Epithelial cell of proximal tubule (primary cell): ENCODE measurements at places on chromosomes 2 and 18.

DNA sequence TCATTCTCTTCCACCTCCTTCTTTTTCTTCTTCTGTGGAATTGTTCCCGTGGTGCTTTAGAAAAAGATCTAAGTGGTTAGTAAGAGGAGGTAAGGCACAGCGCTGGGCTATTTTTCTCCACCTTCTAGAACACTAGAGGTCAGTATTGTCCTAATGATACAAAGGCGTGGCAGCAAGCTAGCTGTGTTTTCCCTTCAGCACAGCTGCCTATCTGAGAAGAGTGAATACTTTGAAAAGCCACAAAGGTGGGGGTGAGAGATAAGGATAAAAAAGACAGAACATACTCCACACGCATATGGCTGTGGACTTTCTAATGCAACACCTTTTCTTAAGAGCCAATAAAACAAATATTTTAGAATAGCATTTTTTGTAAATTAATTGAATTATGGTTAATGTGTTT is 2.1 kb downstream of the CNTNAP5 start:
- peak; percentile 10 for DNase-seq

- no peak for DNase-seq
These were observed 6.1 kb upstream of the SERPINB8 start for GRCh38 chr18:63963615-63964256.

GRCh38 chr2:201357221-201357620 is at the start of gene FLACC1:
Gene FLACC1 (minus strand): TSS chr2:201357345. CDS start chr2:201351404, 5,941 bp downstream.
- DNase-seq = peak; percentile 64

DNA sequence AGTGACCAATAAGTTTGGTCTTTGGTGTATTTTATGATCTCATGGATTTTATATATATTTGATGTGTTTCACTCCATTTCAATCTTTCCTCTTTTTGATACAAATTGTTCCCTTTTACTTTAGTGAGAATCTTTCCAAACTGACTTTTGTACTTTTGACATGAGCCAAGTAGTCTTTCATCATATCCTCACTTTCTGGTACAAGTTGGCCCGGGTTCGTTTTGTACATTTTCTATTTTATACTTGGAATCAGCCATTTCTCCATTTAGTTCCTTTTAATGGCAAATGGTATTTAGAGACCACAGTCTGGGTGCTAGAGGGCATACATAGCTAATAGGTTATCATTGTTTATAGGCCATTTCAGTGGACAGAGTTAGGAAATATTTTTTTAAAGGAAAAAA is 147.9 kb upstream of the MYO3B start:
- no peak for DNase-seq

GRCh38 chr2:205995260-205995659 is 90.7 kb downstream of the INO80D start:
- DNase-seq = no peak

GRCh38 chr2:179226203-179226960 is 38.2 kb downstream of the SESTD1 start:
- DNase-seq = no peak

DNA sequence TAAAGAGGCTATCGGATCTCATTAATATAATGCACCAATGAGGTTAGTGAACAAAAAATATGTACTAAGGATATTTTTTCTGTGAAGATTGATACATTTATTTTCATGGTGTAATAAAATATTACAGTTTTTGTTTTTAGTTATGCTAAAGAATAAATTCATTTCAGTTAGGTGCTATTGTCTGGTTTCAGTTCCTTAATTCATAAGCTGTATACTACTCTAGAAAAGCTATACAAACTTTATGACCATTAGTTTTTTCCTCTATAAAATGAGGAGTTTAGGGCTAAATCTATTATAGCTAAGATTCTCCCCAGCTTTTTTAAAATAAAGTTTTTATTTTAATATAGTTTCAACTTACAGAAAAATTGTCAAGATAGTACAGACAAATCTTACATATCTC is 1311.7 kb upstream of the NXPH2 start:
- DNase-seq = no peak

- peak; percentile 88 for DNase-seq
These were observed 183.1 kb upstream of the ARL4C start for GRCh38 chr2:234679741-234680687.

DNA sequence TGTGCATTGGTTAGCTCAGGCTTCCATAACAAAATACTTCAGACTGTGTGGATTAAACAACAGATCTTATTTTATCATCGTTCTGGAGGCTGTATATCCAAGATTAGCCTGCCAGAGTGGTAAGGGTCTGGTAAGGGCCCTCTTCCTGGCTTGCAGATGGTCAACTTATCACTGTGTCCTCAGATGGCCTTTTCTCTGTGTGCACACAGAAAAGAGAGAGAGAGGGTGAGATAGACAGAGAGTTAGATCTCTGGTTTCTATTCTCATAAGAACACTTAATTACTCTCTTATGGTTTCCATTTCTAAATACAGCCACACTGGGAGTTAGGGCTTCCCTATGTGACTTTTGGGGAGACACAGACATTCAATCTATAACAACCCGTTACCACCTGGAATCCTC is 1003.5 kb downstream of the TSN start:
- DNase-seq = no peak

- no peak for DNase-seq
These were observed 52.8 kb downstream of the TMEM178A start for GRCh38 chr2:39718483-39718882.

DNA sequence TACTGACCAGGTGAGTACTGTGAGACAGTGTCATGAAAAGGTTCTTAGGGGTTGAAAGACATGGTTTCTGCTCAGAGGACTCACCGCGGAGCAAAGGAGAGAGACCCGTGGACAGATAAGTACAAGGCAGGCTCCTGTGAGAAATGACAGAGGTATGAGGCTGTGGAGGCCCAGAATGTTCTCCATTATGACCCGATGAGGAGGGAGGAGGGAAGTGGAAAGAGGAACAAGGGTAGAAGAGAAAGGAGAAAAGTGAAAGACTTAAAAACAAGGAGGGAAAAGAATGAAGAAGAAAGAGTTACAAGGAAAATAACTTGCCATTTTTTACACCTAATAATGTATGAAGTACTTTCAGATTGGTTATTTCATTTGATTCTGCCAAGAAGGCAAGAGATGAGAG is 29.8 kb downstream of the MAPRE3 start:
- no peak for DNase-seq

DNA sequence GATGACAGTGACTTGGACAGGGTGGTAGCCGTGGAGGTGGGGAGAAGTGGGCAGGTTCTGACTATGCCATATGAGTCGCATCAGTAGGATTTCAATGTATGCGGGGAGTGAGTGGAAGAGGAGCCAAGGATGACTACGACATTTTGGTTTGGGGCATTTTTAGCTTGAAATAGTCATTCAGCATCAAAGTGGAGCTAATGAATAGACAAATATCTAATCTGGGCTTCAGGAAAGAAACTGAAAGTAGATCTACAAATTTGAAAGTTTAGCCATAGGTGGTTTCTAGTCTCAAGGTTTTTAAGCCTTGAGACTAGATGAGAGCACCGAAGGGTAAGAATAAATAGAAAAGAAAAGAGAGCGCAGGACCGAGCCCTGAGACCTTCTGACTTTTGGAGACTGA is 58.3 kb downstream of the FEZ2 start:
- no peak for DNase-seq

GRCh38 chr2:185208261-185208660 is 530.3 kb upstream of the FSIP2 start:
- DNase-seq = peak; percentile 18

DNA sequence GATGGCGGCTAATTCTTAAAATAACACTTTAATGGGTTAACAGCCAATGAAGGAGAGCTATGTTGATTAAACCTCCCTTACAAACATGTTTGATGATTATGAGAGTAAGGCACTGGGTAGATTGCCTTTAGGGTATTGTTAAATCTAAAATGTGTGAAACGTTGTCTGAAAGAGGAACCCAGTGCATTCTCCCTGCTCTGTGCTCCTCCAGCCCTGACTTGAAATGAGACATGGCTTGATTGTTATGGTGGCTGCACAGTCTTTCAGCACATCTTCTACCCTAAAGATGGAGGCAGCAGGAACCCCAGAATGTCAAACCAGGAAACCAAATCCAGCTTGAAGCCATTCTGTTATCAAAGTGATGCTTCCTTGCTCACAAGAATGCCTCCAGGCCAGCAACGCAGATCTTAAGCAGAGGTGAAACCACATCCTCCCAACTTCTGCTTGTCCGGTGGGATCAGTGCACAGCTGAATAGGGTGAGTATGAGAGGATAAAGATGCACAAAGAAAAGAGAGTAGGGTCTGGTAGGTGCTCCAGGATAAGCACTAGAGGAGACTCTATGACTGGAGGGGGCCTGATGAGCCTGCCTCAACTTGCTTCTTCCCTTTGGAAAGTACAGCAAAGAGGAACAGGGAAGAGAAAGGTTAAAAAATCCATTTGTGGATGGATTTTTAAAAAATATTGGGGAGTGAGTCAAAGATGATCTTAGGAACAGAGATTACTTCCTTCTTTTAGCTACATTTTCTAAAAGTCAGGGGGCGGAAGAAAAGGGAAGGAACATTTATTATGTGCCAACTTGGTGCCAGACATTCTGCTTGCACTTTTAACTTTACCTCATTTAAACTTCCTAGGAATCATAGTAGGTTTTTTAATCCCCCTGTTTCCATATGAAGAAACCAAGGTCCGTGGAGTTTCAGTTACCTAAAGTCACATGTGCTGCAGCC is 523.0 kb downstream of the TXNL1 start:
- no peak for DNase-seq

- no peak for DNase-seq
These were observed 295.0 kb upstream of the HDAC4 start for GRCh38 chr2:239695728-239696240.

DNA sequence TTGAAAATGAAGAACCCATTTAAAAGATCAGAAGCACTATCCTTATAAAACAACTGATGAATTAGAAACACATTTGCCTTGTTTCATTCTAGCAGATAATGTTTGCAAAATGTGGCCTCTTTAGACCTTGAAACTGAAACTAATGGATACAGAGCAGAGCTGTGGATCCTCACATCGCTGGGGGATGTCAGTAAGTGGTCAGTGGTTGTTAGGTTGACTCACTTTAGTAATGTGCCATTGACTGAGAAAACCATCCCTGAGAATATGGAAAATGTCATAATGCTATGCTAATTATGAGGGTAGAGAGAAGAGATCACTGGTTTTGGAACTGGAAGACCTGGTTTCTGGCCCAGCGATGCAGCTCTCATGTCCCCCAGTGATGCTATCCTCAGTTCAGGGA is 176.7 kb downstream of the MYO1B start:
- no peak for DNase-seq

DNA sequence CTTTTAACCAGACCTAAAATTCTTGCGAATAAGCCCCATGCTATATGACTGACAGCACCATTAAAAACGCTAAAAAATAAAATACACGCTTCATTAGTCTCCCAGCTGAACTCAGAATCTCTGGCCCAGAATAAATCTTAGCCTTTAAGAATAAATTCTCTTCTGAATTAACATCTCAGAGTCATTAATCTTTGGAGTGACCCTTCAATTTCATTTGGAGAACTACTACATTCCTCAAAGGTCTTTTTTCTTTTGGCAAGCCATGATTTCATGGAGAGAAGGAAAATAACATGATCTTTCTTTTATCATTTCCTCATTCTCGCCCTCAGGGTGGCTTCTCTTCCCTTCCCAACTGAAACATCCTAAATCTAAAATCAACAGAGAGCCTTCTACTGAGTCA is 259.0 kb downstream of the AFF3 start:
- DNase-seq = no peak

GRCh38 chr18:78814766-78815165 is 164.9 kb upstream of the SALL3 start:
- no peak for DNase-seq

GRCh38 chr18:45004546-45005080 is 323.9 kb downstream of the SETBP1 start:
- no peak for DNase-seq

GRCh38 chr2:145841973-145842372 is 1322.1 kb upstream of the ZEB2 start:
- no peak for DNase-seq

DNA sequence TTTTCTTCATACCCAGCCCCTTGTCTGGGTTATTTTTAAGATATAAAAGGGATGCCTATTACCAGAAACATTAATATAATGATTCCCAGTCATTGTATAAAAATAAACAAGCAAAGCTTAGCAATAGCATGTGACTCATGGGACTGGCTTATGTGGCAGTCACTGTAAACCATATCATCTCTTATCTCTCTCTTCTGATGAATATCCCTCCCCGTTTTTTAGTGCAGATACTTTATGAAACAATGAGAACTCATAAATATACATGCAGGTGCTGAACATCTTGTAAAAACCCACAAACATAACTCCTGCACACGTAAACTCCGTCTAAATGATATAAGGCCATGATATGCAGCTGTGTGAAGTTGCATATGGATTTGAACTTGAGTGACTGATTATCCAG is 154.9 kb downstream of the MGAT5 start:
- no peak for DNase-seq

- no peak for DNase-seq
These were observed 481 bp downstream of the SLC30A6 start for GRCh38 chr2:32166115-32166574.

GRCh38 chr2:165253178-165253577 is 14.0 kb downstream of the SCN2A start:
- no peak for DNase-seq

- no peak for DNase-seq
These were observed 226.9 kb downstream of the MYO3B start for GRCh38 chr2:170404846-170405245.

DNA sequence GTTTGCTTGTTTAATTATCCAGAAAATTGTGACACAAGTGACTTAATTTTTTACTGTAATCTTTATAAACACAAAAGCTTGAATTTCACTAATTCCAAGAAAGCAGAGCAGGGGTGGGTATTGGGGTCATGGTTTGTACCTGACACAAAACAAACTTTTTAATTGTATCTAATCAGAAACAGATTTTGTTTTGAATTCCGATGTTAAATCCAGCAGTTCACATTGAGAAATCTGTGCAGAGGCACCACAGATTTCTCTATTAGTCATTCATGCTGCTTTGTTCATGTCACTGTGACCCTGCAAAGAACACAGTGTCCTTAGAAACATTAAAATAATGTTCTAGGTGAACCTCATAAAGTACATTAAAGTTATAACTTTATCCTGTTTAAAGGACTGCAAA is 443.4 kb downstream of the NYAP2 start:
- no peak for DNase-seq

GRCh38 chr2:46318579-46319460 is 21.6 kb downstream of the EPAS1 start:
- no peak for DNase-seq

DNA sequence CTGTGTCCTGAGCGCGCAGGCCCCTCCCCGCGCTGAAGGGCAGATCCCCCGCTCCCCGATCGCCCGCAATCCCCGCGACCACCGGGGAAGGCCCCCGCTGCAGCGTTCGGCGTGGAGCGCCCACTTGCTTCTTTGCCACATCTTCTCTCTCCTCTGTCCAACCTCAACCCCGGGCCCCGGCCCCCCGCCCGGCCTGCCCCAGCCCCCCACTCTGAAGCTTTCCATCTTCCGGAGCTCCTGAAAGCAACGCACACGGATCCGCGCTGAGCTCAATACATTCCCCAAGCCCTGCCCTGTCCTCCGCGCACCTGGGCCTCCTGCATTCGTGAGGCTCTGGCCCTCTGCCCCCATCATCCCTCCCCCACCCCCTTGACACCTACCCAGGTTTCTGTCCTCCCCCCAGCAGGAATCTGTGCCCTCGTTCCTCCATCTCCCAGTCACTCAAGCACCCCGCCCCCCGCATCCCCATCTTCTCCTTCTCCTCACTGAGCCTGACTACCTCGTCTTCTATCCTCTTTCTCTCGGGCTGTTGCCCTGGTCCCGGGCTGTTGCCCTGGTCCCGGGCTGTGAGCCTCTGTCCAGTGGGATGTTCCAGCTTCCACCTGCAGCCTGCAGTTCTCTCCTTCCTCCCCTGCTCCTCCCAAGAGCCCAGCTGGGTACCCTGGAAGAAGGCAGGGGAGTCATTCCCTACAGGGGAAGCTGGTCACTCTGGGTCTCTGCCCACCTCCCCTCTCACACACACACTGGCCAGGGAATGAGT is 7.8 kb downstream of the SPEG start:
- no peak for DNase-seq
